ENCODE measurements at places on chromosomes 1 and 21.
A peak's percentile ranks its signal among the peaks of the same experiment; 100 is the strongest.

DNA sequence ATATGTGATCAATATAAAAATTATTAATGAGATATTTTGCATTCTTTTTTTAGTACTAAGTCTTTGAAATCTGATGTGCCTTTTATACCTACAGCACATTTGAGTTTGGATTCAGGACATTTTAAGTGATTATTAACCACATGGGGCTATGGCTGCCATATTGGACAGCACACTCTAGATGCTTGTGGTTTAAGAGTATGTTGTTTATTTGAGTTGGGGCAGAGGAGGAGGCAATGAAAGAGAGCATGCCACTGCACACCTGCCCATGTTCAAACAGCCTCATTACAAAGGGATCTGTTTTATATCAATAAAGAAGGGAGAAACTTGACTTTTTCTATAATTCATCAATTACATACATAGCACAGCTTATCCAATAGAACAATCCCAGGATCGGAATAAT is 99.4 kb upstream of the EDEM3 start:
- no peak for DNase-seq

- no peak for DNase-seq
Measured at GRCh38 chr1:78222225-78222959, 176.6 kb downstream of the GIPC2 start.

GRCh38 chr1:190019717-190020116 is 457.9 kb downstream of the BRINP3 start:
- DNase-seq = no peak

- no peak for DNase-seq
Measured at GRCh38 chr1:42449256-42449655, 6.6 kb downstream of the ZMYND12 start.

DNA sequence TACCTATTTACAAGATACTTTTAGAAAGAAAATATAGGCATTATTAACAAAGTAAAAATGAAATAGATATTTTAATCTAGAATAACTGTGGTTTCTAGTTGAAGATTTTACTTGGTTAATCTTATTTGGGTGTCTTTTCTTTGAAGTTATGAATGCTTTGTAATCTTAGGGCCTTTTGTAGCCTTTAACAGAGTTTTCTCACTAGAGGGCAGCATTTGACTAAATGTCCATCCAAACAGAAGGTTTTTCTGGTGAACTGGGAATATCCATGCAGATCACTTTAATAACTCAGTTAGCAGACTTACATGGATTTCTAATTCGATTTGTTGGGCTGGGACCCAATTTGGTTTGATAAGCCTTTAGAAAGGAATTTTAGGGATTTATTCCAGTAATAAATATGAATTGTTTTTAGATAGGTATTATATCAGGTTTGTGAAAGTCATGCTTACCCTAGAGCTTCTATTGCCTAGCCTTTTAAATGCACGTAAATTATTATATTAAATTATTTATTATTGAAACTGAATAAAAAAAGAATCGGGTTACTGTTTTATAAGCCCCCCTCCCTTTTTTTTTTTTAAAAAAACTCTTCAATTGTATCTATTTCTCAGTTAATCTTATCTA is 119.7 kb downstream of the ZNF326 start:
- peak; percentile 83 for DNase-seq

DNA sequence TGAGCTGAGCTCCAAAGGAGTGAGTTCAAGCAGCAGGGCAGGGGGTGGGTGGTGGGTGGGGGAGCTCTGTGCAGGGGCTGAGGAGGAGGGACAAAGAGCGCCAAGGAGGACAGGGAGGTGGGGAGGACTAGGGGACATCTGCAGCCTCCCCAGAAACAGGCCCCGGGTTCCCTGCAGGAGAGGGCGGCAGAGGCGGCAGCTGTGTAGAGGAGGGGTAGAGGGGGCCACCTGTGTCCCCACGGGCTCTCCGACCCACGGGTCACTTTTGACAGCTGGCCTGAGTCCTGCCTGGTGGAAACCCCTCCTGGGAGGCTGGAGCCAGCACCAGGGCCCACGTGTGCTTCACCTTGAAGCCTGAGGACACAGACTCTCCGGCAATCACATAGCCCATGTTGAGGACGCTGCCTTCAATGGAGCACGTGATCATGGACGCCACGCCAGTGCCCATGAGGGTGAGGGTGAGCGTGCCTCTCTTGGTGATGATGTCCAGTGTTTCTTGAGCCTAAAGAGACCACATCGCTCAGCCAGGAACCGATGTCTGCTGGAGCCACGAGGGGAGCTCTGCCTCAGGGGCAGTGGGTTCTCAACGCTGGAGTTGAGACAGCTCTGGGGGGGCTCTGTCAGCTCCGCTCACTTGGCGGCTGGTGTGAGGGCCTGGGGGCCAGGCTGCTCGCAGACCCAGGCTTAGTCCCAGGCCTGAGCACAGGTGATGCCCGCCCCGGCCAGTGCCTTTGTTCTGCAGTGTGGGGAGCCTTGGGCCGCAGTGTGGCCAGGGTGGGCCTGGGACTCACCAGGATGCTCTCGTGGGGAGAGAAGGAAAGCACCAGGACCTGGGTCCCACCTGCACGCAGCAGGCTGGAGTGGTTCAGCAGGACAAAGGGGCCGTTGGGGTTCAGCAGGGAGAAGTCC is 6.6 kb upstream of the TMEM52 start:
- no peak for DNase-seq

GRCh38 chr21:24955275-24955961 is 651.9 kb downstream of the MRPL39 start:
- DNase-seq = no peak

DNA sequence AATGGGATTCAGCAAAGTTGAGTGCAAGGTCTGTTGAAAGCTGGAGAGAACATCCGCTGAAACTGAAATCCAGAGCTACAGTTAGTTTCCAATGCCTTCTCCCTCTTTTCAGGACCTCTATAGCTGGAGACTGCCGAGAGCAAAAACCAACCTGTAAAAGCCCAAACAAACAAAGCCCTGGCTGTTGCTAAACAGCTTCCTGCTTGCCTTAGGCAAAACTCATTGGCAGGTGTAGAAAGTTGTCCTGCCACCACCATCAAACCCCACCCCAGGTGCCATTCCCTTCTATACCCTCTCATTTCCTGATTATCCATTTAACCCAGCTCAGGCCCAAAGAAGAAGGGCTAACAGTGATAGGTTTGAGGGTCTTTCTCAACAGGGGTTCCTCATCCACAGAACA is 24.7 kb downstream of the SCYL3 start:
- no peak for DNase-seq

GRCh38 chr1:171422511-171422910 is 62.8 kb upstream of the PRRC2C start:
- DNase-seq = no peak

- no peak for DNase-seq
Measured at GRCh38 chr1:198667807-198668206, 29.0 kb downstream of the PTPRC start.

DNA sequence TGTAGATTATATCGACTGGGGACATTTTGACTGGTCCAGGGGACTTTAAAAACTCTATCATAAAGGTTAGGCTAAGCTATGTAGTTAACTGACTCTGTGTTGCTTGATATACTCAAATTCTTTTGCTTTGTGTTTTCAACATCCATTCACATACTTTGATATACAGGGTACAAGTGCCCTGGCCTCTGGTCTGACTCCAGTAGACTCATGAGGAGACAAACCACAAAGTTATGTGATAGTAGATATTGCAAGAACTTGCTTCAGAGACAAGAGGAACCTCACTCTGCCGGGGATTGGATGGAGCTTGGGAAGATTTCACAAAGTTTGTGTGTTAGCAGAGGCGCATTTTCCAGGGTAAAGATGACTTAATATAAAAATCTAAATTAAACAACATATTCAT is 1.3 kb downstream of the GORAB start:
- no peak for DNase-seq

GRCh38 chr1:177170756-177171535 is at the start of gene BRINP2:
TSS of gene BRINP2 (plus strand) at chr1:177170958. CDS start at chr1:177229877, 58,919 bp downstream.
- DNase-seq = peak; percentile 51

DNA sequence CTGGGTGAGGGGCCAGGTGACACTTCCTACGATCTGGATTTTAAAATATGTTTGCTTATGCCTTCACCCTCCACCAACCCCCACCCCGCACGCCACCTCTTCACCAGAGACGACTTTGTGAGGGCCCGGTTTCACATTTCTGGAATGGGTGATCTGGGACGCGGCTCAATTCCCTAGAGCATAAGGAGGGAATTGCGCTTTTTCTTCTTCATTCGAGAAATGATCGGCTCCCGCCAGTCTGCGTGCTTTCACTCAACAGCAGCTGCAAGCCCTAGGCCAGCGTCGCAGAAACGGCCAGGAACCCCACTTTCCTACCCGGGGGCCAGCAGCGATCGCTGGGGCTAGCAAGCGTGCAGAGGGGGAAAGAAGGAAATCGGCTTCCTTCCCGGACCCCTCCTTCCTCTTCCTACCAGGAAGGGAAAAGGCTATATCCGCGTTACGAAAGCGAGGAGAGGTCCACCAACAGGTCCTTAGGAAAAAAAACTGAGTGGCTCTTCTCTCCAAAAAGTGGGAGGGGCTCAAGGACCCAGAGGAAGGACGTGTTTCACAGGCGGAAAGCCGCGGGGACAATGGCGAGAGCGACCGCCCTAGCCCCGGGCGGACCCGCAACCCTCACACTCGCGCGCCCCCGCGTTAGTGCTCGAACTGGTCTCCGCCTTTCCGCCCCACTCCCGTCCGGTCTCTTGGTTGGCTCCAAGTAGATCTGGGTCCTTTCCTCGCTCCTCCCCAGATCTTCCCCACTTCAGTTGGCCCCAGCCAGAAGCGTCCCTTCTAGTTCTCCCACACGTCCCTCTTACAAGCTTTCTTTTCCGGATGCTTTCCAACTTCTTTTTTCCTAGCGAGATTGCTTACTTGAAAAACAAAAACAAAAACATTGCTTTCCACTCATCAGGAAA is 1.1 kb upstream of the ADAMTS1 start:
- peak; percentile 25 for DNase-seq

DNA sequence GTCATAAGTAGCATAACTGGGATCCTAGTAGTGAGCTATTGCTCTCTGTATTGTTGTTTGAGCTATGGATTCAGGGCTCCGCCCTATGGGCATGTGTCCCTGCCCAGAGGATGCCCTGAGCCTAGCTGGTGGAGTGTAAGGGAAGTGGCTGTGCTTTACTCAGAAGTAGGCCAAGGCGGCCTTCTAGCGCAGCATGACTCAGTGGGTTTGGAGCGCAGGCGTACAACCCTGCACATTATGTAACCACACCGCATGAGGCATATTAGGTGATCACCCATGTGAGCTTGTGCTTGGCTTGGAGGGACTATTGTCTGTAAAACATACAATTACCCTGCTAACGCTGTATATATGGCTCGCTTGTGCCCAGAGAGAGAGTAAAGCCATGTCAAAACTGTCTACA is 11.1 kb upstream of the UBE2U start:
- DNase-seq = no peak

DNA sequence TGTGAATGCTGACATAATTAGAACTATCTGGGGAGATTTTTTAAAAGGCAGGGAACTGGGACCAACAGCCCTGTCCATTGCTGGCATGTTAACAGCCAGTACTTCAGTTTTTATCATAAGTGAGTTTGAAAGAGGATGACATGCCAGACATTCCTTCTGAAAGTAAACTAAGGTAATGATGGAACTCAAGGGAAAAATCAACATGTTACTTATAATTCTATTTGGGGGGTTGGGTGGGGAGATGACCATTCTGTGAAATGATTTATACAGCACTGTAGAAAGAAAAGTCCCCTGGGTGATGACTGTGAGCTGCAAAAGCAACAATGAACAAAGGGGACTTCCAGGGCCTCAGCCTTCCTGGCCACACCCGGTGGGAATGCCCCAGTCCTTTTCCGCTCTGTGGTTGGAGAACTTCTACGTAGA is 5.4 kb upstream of the LAMC2 start:
- no peak for DNase-seq

DNA sequence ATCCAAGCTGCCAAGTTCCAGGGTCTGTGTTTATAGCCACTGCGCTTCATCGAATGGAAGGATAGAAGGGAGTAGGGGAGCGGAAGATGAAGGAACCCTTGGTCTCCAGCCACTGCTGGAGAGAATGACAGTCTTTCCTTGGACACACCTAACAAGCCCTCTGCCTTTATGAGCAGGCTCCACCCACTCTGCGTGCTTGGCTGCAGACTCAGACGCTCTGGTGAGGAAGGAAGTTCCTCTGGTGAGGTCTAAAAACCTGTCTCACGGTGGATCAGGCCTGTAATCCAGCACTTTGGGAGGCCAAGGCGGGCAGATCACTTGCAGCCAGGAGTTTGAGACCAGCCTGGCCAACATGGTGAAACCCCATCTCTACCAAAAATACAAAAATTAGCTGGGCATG is 55.4 kb downstream of the MATN1 start:
- no peak for DNase-seq

DNA sequence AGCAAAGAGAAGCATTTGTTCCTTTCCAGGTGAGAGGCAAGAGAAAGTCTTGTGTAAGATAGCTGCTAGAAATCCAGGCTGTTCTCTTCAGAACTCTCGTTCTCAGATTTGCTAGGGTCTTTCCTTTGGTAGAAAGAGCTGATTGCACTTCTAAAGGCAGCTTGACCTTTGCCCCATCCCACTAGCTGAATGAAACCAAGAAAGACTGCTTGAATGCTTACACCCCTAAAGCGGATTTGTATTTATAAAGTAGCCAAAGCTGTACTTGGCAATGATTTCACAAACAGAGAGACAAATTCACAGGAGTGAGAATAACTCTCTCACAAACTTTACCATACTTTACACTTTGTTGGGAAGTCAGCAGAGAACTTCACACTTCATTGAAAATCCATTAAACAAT is 424.1 kb downstream of the TTLL7 start:
- DNase-seq = no peak

- peak; percentile 64 for DNase-seq
Measured at GRCh38 chr1:26853156-26853555, 9.8 kb upstream of the SFN start.

- no peak for DNase-seq
Measured at GRCh38 chr1:156937883-156938282, 17.5 kb downstream of the LRRC71 start.

DNA sequence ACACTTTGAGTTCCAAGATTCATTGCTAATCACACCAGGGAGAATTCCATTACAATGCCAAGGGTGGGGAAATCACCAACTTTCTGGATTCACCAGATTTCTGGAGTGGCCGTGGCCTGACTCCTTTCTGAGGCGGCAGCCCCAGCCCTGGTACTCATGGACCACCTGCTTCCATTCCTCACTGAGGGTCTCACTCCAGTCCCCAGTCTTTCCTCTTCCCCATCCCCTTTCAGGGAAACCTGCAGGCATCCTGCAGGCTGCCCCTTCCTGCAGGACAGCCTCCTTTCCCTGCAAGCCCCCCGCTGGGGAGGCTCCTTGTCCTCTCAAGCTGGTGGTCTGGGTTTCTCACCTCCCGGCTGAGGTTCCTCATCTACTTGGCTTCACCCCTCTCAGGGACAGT is 12.7 kb upstream of the CDK18 start:
- no peak for DNase-seq

DNA sequence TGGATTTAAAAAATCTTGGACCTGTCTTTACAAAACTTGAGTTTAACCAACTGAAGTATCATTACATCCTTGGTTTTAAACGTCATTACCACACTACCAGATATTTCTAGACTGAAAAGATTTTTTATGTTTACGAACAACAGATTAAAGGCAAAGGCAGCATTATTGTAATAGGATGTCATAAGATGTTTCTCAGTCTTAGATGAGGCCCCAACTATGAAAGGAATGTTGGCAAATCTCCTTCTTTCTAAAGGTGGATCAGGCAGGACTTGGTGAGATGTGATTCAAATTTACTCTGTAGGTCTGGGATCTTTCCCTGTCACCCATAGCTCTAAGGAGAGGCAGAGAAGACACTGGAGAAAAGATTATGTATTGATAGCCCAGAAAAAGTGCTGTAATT is 417.9 kb downstream of the PTBP2 start:
- DNase-seq = no peak

- no peak for DNase-seq
Measured at GRCh38 chr1:18940303-18941020, 16.0 kb downstream of the IFFO2 start.

All from NCI-H1694 (cell line).